ENCODE measurements at places on chromosomes 6 and 20.
A peak's percentile ranks its signal among the peaks of the same experiment; 100 is the strongest.

- DNase-seq = peak; percentile 4
These were observed 159.2 kb downstream of the CD109 start for GRCh38 chr6:73854998-73855718.

DNA sequence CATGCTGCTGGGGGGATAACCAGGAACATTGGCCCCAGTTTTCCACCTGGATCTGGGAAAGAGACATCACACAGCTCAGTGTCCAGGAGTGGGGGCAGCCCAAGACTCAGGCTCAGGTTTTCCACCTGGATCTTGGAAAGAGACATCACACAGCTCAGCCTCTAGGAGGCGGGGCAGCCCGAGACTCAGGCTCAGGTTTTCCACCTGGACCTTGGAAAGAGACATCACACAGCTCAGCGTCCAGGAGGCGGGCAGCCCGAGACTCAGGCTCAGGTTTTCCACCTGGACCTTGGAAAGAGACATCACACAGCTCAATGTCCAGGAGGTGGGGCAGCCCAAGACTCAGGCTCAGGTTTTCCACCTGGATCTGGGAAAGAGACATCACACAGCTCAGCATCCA, 361.6 kb downstream of the THBS2 start:
- DNase-seq = no peak

DNA sequence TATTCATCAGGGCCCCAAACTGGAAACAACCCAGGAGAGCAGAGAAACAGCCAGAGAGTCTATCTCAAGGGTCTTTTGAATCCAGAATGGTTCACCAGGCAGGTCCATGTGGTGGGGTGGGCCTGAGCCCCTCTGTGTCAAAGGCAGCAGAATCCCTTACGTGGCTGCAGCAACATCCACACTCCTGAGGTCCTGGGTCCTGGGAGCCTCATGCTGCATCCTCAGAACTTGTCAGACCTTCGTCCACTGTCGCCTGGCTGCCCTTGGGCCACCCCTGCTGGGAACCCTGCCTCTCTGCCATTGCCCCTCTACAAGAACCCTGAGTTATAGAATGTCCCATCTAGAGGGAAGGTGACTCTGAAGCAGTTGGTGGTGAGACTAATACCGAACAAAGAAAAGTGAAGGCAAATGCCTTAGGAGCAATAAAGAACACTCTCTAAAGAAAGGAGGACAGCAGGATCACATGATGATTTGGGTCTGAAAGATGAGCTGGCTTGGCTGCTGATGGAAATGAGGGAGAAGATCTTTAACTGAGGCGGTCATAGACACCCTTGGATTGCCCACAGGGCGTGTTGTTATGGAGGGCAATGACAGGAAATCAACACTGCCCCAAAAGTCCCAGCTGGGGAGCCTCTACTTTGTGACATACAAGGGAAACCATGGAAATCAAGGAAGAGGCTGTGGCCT, 161.2 kb downstream of the SYNDIG1 start:
- DNase-seq = no peak

DNA sequence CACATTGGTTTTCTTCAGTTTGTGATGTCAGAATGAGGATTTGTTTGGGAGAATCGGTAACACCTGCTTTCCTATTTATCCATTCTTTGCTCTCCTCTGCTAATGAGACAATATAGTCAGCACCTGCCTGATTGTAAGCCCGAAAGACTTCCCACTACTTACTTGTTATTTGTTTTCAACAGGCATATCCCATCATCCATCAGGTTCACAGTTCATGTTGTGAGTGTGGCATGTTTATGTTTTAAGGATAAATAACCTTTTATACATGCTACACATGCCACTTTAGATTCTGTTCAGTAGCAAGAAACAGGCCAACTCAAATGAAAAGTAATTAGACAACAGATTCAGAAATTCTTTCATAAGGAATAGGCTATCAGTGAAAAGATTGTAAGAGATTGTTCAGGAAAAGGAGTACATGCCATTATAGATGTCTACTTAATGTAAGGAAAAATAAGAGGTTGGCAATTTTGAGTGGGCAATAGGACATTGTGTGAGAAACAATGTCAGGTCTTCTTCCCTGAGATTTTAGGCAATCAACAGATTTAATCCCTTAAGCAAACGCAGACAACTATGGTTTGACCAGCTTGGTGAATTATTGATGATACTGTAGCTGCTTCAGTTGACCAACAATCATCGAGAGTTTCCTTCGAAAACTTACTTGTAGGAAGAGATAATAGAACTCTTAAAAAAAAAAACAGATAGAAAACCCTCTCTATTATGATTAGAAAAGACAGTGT, 7.9 kb upstream of the GPRC6A start:
- no peak for DNase-seq

DNA sequence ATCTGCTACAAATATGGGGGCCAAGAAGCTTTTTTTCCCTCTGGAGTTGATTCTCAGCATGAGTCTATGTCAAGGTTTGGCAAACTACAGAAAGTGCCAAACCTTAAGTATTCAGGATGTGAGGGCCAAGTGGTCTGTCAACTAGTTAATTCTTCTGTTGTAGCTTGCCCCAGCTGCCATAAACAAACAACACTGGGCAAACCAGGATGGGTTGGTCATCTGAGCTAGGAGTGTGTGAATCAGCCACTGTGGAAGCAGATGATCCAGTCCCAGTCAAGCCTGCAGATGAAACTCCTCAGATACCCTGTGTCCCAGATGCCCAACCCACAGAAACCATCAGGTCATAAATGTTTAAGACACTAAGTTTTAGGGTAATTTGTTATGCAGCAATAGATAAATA, 103.0 kb upstream of the MOCS1 start:
- no peak for DNase-seq

GRCh38 chr6:125821825-125822281, 31.1 kb downstream of the NCOA7 start:
- DNase-seq = no peak

All from DMS 273 treated with DMSO at 0.1 percent for 48 hours (cell line).